ENCODE measurements at places on chromosomes 7 and 10.

DNA sequence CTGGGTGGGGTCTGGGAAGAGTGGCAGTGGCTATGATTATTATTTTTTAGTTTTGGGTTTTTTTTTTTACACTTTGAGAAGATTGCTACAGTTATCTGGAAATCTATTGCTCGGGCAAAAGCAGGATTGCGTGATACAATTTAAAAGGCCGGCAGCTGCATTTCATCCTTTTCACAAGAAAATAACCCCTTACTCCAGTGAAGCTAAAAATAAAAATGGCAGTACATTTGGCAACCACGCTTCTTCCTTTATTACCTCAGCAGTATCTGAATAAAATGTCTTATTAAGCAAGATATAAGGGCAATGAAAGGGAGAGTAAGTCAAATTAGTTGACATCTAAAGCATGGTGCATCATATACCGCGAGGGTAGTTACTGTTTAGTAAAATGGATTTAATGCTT is 496.8 kb downstream of the LRMDA start:
- DNase-seq = no peak

DNA sequence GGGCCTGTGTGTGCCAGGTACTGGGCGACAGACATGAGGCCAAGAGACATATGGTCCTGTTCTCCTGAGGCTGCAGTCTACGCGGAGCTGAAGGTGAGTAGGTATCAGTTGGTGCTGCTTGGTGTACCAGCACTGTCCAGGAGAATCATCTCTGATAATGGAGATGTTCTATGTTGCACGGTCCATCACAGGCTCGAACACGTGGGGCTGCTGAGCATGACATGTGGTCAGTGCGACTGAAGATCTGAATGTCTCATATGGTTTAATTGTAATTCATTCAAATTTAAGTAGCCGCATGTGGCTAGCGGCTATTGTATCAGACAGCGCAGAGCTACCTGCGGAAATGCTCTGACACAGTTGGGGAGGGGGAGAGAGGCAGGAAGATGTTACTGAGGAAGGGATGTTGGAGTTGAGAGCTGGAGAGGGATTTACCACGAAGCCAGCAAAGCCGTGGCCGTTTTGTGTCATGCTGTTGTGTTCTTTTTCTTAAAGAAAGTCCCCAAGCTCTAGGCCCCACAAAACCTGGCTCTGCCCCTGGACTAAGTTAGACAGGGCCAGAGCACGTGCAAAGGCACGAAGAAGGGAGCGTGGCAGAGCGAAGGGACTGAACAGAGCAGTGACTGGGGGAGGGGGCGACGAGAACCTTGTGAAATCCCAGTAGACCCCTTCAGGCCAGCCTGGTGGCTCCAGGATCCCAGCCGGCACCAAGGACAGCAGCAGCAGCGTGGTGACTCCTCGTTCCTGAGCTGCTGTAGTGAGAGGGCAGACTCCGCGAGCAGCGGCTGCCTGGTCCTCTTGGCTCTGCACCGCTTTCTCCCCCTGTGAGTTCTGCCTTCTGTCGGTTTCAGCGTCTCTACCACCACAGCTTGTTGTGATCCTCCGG is 20.0 kb downstream of the SMKR1 start:
- DNase-seq = no peak

DNA sequence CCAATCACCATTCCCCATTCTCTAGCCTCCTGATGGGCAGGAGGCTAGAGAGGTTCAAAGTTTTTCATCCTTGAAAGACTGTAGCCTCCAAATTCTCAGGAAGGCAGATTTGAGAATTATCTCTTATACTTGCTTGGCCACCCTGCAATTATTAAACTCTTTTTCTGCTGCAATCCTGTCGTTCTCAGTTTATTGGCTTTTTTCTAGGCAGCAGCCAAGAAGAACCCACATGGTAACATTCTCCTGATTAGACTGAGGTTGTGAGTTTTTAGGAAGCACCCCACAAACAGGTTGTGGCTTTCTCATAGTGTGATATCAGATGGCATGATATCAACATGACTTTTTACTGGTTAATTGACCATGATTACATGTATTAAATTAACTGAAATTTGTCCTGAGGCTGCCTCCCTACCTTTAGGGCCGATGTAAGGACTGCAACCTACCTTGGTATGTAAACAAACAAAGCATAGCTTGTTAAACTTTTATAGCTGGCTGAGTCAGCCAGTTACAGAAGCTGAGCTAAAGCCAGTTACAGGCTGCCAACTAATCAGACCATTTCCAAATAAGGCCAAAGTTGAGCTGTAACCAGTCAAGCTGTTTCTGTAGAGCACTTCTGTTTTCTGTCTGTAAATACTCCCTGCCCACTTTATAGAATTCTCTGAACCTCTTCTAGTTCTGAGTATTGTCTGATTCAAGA is 3.2 kb upstream of the ZNF248 start:
- no peak for DNase-seq

DNA sequence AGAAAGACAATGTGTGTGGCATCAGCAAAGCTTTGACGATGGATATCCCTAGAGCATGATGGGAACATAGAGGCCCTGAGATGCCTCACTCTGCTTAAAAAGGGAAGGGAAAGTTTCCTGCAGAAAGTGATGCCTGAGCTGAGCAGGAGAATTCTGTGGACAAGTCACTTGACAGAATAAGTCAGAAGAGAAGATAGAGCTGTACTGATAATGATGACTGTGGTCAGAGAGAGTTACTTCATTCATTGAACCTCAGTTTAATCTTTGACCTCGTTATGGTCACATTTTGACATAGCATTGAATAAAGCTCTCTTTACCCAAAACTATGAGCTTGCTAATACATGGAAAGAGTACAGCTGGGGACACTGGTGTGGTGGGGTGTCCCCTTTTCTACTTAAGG is 7.6 kb downstream of the CUBN start:
- DNase-seq = no peak

DNA sequence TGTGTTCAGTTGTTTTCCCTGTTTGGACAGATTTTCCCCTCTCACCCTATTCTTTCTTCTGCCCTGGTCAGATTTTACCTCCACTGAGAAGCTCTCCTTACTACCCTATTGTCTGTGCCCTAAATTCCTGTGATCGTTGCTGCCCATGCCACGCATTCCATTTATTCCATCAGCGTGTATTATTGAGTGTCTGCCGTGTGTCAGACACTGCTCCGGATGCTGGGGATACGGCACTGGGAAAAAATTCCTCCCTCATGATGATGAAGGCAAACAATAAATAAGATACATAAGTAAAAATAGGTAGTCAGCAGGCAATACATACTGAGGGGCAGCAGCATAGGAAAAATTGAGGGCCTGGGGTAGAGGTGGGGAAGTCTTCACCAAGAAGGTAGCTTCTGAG is 86.8 kb downstream of the FANK1 start:
- DNase-seq = no peak

- DNase-seq = no peak
Measured at GRCh38 chr7:148289630-148290029, 300.9 kb upstream of the C7orf33 start.

GRCh38 chr7:110179037-110179436 is 911.9 kb upstream of the LRRN3 start:
- no peak for DNase-seq

- DNase-seq = no peak
Measured at GRCh38 chr7:46024263-46024916, 103.3 kb upstream of the IGFBP3 start.

GRCh38 chr10:97573021-97573420 is 442 bp downstream of the ANKRD2 start:
- no peak for DNase-seq

GRCh38 chr10:110670335-110670734 is 26.2 kb downstream of the RBM20 start:
- DNase-seq = no peak

GRCh38 chr10:124344931-124345330 is 73.8 kb downstream of the OAT start:
- DNase-seq = no peak

DNA sequence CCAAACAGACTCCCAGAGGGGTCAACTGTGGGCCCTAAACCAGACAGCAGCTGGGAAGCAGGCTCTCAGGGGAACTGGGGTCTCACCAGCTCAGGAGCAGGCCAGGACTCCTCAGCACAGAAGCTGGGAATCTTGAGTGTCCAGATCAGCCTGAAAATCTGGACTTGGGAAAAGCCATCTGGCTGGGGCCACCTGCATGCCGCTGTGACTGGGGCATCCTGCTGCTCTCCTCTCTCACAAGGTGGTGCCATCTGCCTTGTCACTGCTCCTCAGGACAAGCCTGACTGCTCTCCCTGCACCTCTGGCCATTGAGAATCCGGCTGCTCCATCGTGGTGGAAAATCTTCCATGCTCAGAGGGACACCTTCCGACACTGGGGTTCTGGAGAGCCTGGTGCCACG is 141.4 kb downstream of the PLPP4 start:
- DNase-seq = peak; percentile 94

- no peak for DNase-seq
Measured at GRCh38 chr10:67696029-67696428, at the start of gene CTNNA3. CTNNA3 (minus strand) TSS chr10:67696195.

DNA sequence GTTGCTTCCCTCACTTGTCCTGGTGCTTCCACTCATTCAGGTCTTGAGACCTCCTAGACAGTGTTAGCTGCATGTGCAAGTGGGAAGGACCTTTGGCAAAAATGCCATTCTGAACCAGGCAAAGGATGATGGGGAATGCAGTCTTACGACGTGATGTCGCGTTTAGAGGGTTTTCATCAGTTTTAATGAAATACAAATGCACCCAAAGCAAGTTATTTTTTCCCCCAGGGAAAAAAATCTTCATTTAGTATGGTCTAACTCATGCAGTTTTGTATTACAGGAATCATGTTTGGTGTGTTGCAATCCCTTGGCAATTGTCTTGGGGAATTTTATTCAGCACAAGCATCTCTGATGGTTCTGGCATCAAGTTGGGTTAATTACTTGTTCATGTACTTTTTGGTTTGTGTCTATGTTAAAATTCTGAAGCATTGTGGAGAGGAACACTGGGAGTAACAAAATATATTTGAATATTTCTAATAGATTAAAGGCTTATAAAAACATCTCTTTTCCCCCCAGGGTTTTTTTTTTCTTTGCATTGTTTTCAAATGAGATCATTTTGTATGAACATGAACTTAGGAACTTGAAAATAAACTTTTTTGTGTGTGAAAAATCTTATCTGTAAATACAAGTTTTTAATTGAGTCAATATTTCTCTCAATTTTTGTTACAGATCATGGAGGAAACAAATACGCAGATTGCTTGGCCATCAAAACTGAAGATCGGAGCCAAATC is 188.9 kb downstream of the BICC1 start:
- no peak for DNase-seq

DNA sequence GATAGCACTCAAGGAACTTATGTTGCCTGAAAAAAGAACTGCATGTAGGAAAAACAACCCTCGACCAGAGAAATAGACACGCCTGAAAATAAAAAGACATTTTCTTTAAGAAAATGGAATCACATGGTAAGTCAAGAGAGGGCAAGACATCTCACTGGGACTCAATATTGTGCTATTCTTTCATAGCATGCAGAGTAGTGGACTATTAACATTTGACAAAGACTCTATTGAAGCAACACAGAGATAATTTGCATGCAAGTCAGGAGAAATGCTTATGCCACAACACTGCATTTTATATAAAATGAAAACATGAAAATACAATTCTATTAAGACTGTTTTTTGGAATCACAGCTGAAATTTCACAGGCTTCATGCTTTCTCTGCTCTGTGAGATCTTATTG is 77.9 kb upstream of the RHOBTB1 start:
- DNase-seq = no peak
